ENCODE measurements at places on chromosomes 3 and 15. TPM values are rescaled to one million over a fixed set of nuclear protein-coding genes. Genes with fewer than 3 reads are reported as not detected.

Gene KIF7
- polyA plus RNA-seq: 14.2 TPM

Gene ZPLD1
- polyA plus RNA-seq: 0.46 TPM

Gene GHSR
- not detected for polyA plus RNA-seq

Gene ALG1L2
- polyA plus RNA-seq: 2.8 TPM

Gene SEMA6D
- 49.5 TPM for polyA plus RNA-seq

Gene GPR15
- not detected for polyA plus RNA-seq

Gene TBC1D23
- 37.1 TPM for polyA plus RNA-seq

Gene NMD3
- 59.3 TPM for polyA plus RNA-seq

Gene APOD
- polyA plus RNA-seq: 8.2 TPM

Gene TTLL13
- 0.80 TPM for polyA plus RNA-seq

Gene SENP8
- polyA plus RNA-seq: 6.1 TPM

Gene CLRN1
- polyA plus RNA-seq: not detected

- DNase-seq: no peak
Observed at GRCh38 chr3:38644662-38645053, 4.8 kb downstream of the SCN5A start.

DNA sequence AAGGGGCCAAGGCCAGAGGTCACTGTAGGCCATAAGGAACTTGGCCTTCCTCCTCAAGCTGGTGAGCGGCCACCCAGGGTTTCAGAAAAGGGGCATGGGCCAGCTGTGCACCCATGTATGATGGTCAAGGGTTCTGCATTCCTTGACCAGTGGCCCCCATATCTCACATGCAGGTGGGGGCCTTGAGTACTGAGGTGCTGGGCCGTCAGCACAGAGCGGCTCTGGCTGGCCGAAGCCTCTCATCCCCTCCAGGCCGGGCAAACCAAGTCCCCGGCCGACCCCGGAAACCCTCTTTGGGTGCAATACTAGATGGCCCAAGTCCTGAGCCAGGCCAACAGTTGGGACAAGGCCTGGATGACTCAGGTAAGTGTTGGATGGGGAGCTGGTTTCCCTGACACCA, 9.5 kb downstream of the ALG3 start:
- DNase-seq: no peak

DNA sequence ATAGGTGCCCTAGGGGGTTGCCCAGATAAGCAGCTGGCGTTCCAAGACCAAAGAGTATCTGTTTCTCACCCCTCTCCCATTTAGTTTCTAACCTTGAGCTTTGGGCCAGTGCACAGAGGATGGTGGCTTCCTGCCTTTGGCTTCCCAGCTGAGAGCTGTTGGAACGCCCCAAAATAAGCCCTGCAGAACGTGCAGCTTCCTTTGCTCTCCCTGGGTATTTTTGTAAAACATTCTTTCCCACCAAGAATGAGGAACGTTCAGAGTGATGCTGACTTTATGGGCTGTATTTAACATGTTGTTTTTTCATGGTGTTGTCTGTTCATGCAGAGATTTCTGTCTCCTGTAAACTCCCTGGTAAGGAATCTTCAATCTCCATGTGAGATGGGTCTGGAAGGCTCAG, 63.8 kb downstream of the LPP start:
- no peak for DNase-seq

DNA sequence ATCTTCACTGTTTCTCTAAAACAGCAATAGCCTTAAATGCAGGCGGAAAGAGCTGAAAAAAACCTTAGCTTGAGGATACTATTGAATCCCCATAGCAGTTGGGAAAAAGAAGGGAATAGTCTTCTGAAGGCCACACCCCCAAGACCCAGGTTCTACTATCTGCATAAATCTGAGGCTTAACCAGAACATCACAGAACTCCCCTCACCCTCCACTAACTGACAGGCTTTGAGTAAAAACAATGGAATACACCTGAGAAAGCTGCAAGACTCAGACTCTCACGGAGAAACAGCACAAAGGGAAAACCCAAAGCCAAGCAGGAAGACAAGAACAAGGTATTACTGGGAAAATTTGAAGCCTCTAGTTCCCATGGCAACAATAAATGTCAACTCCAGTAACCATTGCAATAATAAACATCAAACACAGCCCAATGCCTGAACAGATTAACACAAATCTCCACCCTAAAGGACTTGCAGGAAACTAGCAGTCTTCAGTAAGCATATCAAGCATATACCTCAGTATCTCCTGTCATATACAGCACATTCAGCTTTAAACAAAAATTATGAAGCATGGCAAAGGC, 56.4 kb downstream of the TMCC1 start:
- DNase-seq: no peak

DNA sequence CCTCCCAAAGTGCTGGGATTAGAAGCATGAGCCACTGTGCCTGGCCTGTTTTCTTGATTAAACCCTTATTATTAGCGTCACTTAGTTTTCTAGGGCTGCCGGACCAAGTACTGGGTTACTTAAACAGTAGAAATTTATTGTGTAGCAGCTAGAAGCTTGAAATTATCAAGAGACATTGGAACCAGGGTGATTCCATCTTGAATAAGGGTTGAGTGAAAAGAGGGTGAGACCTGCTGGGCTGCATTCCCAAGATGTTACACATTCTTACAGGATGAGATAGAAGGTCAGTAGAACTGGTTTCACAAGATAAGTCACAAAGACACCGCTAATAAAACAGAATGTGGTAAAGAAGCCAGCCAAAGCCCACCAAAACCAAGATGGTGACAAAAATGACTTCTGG, 18.6 kb upstream of the FSTL1 start:
- no peak for DNase-seq

DNA sequence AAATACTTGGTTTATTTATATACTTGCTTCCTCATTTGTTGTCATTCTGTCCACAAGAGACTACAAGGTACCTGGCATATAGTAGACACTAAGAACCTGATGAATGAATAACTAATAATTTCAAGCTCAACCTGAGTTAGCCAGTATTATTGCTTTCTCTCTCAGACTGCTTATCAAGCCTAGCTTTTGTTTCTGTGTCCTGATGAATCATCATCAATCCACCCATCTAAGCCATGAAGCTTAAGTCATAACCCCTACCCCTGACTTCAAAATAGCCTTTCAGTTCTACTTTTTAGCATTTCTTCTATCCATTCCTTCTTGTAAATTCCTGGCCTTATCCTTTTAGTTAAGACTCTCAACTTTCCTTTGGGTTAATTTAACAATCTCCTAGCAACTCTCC, 420.8 kb downstream of the EPHA6 start:
- no peak for DNase-seq

GRCh38 chr3:65777050-65777449, 261.7 kb downstream of the MAGI1 start:
- DNase-seq: no peak

GRCh38 chr3:156604642-156605144, 49.8 kb upstream of the SSR3 start:
- DNase-seq: no peak

GRCh38 chr15:70210076-70210475, 112.4 kb upstream of the TLE3 start:
- no peak for DNase-seq

GRCh38 chr3:137194301-137194700, 236.5 kb downstream of the IL20RB start:
- no peak for DNase-seq

- DNase-seq: no peak
Observed at GRCh38 chr15:73227433-73228056, 141.2 kb downstream of the HCN4 start.

- no peak for DNase-seq
Observed at GRCh38 chr3:177005718-177006405, 191.4 kb downstream of the TBL1XR1 start.

GRCh38 chr15:87569581-87569980, 687.0 kb downstream of the NTRK3 start:
- DNase-seq: no peak

DNA sequence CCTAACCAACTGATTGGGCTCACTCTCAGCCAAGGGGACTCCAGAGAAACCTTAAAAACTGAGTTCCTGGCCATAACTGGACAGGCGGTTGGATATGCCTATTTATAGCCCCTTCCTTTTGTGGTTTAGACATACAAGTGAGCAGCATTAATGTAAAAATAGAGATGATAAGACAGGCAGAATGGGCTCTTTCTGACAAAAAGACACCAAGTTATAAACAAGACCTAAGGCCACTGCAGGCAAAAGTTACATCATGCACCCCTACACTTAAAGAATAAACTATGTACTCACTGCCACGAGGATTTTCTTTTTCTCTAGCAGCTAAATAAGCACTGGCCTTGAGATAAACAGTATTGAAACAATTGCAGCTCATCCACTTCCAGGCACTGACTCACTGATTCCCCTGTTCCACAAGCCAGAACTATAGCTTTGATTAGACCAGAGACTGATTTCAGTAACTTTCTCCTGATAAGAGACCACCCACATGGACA, 30.1 kb downstream of the SUCNR1 start:
- DNase-seq: no peak

DNA sequence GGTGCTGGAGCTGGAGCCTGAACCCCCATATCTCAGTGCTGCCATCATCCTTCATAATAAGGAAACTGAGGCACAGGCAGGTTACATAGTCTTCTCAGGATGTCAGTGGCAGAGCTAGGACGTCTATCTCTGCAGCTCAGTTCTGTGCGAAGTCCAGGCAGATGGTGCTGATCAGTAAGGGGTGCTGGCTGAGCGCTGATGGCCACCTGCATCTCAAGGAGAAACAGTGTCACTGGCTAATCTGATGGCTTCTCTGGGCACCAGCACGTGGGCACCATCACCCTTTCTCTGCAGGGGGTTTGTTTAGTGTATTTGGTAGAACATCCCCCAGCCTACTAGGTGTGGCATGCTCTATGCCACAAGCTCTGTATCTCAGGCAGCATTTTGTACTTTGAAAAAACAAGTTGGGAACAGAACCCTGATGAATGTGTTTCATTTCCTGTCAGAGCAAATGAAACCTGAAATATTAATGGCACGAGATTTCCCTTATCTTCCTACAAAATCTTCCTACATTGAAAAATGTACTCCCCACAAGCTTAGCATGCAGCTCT, 35.1 kb downstream of the APBA2 start:
- DNase-seq: no peak

DNA sequence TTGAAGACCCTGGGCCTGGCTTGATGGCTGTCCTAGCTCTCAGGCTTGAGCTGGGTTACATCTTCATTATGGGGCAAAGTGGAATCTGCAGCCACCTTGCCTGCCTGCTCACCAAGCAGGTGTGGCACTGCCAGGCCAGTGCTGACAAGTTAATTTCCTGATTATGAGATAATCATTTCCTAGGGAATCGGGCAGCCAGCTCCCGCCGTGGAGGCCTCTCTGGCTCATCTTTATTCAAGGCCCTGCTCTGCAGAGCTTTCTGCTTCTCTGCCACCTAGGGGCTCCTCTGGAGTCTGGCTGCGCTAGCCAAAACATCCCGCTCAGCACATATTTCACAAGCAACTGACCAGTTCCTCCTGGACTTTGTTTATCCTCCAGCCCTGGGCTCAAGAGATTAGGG, 9.9 kb downstream of the LOXL1 start:
- no peak for DNase-seq

GRCh38 chr15:50234764-50235163, 30.8 kb downstream of the HDC start:
- DNase-seq: no peak

- no peak for DNase-seq
Observed at GRCh38 chr15:41870689-41871081, 23.2 kb downstream of the SPTBN5 start.

DNA sequence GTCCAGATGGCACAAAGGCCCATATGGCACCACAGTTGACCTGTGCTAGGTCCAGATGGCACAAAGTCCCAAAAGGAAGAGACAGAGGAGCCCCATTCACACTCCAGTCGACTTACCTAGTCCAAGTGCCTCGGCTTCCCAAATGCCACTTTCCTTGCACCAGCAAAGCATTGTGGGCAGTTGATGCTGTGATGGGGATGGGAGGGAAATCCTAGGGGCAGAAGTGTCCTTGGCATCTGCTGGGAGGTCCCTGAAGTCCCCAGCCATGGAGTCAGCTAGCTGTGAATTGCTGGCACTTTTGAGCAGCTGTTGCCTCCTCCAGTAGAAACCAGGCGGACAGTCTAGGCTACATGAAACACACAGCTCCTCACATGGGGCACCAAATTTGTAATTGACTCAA, 60.3 kb upstream of the SIAH2 start:
- no peak for DNase-seq

- DNase-seq: no peak
Observed at GRCh38 chr3:142218703-142219102, 6.7 kb downstream of the GK5 start.

DNA sequence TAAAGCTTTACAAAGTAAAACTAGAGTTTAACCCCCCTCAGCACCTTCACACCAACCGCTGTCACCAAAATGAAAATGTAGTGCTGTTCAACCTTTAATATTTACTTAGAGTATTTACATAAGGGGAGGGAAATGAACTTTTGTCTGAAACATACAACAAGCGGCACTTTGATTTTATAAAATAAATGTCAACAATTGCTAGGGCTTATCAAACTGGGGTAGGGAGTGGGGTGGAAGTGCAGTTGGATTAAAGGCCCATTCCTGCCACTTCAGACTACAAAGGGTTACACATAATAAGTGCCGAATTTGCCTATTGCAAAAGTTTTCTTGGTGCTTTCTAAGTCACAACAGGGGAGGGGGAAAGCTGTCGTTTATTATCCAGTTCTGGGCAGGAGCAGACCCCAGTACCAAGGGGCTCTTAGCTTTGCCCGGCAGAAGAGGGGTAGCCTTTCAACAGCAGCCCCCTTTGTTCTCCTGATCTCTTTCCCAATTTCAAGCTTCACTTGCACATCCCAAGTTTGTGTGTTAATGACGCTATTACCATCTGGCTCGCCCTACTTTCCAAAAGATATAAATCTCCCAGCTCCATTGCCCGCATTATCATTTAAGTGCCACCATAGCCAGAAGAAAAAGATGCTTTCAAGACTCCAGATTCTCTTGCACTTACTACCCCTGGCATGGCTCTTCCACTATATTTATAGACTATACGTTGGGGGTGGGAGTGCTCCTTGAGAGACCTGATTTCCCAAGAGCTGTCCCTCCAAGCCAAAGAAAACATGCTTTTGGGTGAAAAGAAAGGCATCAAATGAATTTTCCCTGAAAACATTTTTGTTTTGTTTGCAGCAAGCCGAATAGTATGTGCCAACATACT, 17.0 kb downstream of the SOX2 start:
- no peak for DNase-seq

DNA sequence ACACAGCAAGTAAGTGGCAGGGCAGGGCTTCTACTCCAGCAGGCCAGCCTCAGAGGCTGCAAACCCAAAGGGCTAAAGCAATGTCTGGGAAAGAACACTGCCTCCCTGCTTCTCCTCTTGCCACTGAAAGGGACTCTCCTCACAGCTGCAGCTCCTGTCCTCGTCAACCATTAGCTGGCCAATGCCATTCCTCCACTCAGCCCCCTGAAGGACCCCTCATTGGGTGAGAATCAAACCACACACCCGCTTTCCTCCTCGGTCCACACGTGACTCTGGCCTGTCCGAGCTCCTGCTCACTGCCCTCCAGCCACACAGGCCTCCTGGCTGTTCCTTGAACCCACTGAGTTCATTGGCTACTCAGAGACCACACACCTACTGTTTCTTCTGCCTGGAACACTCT, 253.7 kb upstream of the TLE3 start:
- DNase-seq: no peak

Measured in renal cortex interstitium (tissue), 15 donors.